ENCODE measurements at places on chromosomes 4 and X.
A peak's percentile ranks its signal among the peaks of the same experiment; 100 is the strongest.

GRCh38 chrX:150119323-150119722 lies 181.0 kb upstream of the EOLA2 start:
- no peak for DNase-seq

DNA sequence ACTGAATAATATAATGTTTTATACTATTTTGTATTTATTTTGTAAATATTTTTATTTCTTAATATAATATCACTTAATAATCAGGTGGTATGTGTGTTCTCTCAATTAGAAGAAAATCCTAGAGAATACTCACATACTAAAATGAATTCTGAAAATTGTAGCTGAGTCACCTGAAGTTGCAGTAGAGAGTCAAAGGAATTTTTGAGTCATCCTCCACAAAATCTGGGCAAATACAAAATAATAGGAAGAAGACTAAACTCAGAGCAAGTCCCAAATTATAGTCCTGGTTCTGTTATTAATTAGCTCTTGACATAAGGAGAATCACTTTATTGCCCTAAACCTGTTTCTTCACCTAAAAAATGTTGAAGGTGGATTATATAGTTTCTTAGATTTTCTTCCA lies 57.8 kb downstream of the SPATA4 start:
- peak; percentile 4 for DNase-seq

DNA sequence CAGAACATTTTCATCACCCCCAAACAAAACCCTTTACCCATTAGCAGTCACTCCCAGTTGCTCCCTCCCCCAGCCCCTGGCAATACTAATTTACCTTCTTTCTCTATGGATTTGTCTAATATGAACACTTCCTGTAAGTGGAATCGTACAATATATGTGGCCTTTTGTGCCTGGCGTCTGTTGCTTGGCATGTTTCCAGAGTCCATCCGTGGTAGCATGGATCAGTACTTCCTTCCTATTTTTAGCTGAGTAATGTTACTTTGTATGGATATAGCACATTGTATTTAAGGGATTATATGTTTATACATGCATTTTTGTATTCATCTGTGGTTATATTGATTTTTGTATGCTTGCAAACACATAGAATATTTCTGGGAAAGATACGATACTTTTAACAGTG lies 48.2 kb downstream of the PPEF1 start:
- DNase-seq, result peak; percentile 52

DNA sequence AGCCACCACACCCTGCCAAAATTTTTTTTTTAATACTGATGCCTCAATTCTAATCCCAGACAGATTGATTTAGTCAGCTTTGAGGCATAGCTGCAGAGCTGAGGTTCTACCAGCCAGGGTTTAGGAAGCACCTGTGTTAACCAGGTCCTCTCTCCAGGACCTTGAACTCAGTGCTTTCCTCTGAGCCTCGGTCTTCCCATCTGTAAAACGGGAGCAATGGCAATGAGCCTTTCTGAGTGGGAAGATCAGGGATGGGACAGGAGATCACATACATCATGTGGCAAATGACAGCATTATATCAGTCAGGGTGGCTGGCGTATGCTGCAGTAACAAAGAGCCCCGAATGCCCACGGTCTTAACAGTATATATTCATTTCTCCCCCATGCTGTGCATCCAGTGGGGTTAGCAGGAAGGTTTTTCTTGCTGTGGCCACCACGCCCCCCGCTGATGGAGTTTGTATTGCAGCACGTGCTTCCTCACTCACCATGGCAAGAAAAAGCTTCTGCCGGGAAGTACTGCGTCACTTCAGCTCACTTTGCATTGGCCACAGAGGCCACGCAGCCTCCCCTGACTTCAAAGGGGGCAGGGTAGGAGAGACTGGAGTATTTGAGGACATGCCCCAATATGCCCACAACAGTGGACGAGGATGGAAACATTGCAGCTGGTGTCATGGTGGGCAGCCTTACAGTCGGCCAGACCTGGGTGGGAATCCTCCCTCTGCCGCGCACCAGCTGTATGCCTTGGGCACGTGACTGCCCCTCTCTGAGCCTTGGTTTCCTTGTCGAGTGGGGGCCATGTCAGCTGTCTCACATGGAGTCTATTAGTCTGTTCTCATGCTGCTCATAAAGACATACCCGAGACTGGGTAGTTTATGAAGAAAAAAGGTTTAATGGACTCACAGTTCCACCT lies 24.1 kb upstream of the MRFAP1 start:
- DNase-seq, result no peak

DNA sequence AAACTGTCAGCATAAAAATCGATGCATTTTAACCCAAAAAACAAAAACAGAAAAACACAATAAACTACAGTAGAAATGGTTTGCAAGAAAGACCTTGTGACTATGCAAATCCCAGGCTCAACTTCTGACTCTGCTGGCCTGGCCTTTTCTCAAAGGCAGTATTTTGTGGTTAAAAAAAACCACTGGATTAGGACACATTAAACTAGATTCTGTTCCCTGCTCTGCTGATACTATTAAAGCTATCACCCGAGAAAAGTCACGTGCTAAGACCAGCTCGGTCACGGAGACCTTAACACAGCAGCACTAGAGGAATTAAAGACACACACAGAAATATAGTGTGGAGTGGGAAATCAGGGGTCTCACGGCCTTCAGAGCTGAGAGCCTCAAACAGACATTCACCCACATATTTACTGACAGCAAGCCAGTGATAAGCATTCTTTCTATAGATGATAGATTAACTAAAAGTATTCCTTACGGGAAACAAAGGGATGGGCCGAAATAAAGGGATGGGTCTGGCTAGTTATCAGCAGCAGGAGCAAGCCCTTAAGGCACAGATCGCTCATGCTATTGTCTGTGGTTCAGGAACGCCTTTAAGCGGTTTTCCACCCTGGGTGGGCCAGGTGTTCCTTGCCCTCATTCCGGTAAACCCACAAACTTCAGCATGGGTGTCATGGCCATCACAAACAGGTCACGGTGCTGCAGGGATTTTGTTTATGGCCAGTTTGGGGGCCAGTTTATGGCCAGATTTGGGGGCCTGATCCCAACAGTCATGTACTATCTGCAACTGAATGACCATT lies 16.1 kb downstream of the CBR4 start:
- no peak for DNase-seq

DNA sequence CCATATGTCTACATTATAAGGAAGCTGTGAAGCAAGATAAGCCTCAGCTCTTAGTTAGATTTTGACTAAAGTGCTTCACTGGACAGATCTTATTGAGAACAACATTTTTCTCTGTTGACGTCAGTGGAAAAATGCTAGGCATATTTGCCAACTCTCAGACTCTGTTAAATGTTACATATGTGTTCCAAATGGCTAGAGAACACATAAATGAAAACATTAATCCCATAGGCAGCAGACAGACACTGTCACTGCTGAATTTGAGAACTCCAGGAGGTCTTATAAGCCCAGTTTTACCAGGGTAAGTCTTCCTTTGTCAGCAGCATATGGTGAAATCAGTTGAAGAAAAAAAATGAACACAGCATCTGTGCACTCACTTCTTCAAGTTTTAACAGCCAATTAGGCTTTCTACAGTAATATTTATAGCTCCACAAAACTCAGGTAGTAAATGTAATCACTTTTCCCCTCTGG lies 186.9 kb downstream of the CAMK2D start:
- no peak for DNase-seq

GRCh38 chrX:79169484-79169883 lies 25.0 kb downstream of the GPR174 start:
- no peak for DNase-seq

DNA sequence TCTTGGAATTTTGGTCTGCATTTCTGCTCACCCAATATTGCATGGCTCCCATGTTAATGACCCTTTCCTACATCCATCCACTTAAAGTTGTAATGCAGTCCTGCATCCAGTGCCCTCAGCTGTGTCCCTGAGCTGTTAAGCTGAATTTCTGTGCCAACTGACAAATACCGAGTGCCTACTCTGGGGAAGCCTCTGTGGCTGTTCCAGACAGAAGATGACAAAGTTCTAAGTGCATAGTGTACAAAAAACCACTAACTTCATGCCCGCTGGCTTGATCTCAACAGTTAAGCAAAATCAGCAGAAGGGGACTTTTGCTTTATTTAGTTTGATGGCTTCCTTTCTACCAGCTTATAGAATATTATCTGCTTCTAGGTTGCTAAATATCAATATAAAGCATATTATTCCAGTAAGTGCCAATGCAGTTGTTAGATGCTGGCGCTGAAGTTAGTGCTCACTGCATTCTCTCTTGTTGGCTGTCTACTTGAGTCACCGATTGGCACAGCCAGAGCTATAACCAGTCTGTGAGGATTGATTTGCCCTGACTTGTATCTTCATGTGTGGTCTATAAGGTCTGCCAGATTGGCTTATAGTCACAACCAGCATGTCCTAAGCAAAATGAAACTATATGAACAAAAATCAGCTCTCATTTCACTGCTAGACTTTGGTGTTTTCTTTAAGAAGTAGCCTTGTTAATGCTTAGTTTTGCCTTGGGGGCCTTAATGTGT lies 98.9 kb downstream of the KLHL8 start:
- no peak for DNase-seq

DNA sequence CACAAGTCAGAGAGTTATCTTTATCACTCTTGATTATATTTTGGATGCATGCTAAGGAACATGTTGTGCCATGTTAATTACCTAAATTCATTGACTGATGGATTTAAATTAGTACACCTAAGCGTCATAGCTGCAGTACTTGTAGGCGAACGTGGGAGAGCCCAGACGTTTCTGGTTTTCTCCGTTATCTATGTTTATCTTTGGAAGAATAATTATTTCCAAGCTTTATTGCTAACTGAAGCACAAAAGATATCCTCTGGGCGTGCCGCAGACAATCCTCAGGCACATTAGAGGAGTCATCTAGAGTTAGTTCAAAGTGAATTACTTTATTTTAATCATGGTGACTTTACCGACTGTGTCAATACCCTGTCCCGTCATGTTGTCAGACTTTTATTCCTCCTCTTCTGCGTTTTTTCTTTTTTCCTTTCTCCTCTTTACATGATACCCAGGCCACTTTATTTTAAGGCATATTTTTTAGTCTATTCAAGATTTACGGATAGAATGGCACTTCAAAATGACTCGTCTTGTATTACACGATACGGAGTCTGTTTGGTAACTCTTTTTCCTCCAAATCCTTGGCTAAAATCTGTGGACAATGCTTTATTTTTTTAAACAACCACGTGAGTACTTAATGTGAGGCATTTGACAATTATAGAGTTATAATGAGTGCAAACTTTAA lies 632.0 kb upstream of the TENM3 start:
- DNase-seq, result no peak

GRCh38 chr4:20787940-20788665 lies 87.8 kb downstream of the PACRGL start:
- no peak for DNase-seq

DNA sequence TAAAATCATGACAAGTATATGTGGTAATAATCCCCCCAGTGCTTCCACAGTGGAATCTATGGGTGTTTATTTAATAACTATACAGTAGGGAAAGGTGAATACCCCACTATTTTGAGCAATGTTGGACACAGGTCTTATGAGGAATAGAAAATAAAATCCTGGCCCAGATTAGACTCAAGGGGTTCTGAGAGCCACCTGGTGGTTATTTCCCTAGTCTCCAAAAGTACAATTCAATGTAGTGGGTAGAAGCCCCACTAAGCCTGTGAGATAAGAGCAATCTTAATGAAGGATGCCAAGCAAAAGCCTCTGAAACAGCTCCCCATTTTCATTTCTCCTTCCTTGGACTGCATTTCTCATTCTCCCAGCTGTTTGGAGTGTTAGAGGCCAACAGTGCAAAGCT lies 328.2 kb upstream of the NR3C2 start:
- no peak for DNase-seq

GRCh38 chr4:138185859-138186645 lies 56.1 kb downstream of the SLC7A11 start:
- no peak for DNase-seq

GRCh38 chrX:38868941-38869401 lies 67.7 kb downstream of the MID1IP1 start:
- DNase-seq, result peak; percentile 6

GRCh38 chr4:76108467-76109181 lies 34.1 kb downstream of the ART3 start:
- DNase-seq, result no peak

- no peak for DNase-seq
Observed at GRCh38 chrX:69109706-69110105, 55.5 kb downstream of the PJA1 start.

DNA sequence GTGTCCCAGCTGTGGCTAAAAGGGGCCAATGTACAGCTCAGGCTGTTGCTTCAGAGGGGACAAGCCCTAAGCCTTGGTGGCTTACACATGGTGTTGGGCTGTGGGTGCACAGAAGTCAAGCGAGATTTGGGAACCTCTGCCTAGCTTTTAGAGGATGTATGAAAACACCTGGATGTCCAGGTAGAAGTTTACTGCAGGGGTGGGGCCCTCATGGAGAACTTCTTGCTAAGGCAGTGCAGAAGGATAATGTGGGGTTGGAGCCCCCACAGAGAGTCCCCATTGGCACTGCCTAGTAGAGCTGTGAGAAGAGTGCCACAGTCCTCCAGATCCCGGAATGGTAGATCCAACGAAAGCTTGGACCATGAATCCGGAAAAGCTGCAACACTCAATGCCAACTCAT lies 40.5 kb downstream of the UBA6 start:
- DNase-seq, result no peak

- DNase-seq, result no peak
Observed at GRCh38 chrX:71160475-71160874, 15.8 kb downstream of the NLGN3 start.

DNA sequence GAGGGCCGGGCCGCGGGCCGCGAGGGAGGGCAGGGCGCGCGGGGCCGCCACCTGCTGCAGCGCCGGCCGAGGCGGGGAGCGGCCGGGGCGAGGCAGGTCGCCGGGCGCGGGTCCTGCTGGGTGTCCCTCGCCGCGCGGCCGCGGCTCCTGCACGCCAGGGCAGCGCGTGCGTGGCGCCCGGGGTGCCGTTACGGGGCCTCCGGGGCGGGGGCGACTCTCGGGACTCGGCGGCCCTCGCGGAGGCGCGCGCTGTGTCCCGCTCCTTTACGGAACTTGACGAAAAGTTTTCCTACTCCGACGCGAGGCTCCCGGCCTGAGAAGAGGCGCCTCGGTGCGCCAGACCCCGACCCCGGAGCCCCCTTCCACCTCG lies 329 bp downstream of the TBC1D14 start:
- no peak for DNase-seq

GRCh38 chr4:142452161-142452855 lies 393.8 kb downstream of the INPP4B start:
- peak; percentile 18 for DNase-seq

DNA sequence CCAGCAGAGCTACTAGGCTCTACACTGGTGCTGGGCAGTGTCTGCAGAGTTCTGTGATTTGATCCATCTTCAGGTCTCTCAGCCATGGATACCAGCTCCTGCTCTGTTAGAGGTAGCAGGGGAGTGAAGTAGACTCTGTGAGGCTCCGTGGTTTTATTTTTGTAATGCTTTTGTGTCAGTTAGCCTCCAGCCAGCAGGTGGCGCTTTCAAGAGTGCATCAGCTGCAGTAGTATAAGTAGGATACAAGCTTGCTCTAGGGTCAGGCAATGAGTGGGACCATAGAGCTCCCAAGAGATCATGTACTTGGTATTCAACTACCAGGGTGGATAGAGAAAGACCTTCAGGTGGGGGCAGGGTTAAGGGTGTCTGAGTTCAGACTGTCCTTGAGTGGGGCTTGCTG lies 362.5 kb upstream of the TRAM1L1 start:
- DNase-seq, result no peak
